ENCODE measurements at places on chromosomes 2 and 18. TPM values are rescaled to one million over a fixed set of nuclear protein-coding genes. Genes with fewer than 3 reads are reported as not detected.

CRYBA2 gene
- not detected for total RNA-seq

DNA sequence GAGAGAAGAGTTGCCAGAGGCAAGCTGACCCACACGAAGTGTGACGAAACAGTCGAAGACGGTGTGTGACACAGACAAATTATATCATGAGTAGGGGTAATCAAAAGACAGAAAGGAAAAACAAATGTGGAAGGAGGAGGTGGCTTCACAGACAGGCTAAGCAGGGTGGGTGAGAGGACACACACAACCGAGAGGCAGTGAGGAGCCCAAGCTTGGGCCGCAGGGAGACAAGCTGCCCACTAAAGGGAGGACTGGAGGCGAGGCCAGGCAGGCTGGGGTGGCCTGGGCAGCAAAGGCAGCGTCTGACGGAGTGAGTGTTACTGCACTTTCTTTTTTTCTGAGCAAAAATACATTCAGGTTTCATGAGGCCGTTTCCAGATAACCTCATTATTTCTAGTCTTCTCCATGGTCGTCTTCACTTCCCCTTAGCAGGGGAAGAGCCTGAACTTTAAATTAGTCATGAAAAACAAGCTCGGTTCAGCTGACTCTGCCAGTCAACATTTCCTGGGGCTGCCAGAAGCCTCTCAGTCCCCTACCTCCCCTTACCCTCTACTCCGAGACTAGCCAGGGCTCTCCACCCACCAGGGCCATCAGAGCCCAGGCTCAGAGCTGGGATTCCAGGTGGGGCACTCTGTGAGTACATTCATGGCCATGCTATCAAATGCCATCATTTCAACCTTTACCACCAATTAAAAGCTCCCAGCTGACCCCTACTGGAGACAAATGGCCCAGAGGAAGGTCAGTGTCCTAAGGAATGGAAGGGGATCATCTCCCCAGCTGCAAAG is 13.8 kb upstream of the ZFP36L2 start:
- no peak for DNase-seq

- DNase-seq: no peak
Measured at GRCh38 chr2:19932928-19933327, 31.1 kb upstream of the TTC32 start.

GRCh38 chr2:206422493-206422892 is 20.8 kb upstream of the ADAM23 start:
- peak; percentile 13 for DNase-seq

GRCh38 chr2:96926791-96927190 is 56.9 kb upstream of the SEMA4C start:
- DNase-seq: no peak

DNA sequence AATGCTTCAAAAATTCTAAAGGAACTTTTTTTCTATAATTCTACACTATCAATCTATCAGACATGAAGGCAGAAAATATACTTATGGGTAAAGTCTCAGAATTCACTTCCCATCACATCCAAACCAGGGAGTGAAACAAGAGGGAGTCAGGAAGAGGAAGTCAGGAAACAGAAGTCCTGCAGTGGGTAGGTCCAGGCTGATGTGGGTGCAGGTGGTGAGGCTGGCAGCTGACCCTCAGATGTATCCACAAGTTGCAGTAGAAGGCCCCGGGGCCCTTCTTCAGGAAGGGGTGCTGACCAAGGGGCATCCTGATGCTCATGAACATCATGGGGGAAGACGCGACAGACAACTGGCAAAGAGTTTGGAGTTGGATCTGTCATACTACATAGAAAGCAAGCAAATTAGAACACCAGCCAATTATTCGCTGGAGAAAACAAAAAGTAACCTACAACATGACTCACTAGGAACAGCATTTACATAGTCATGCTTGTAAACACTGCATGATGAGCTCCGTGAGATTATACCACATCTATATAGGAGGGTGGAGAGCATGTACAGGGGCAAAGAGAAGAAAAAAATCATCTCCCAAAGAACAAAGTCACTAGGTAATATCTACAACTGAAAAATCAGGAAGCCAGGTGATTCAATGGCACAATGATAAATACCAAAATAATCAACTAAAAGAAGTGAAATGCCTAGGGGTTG is 4.2 kb downstream of the UXS1 start:
- peak; percentile 67 for DNase-seq

- DNase-seq: no peak
Measured at GRCh38 chr2:219269362-219270054, 9.7 kb upstream of the DNAJB2 start.

DNA sequence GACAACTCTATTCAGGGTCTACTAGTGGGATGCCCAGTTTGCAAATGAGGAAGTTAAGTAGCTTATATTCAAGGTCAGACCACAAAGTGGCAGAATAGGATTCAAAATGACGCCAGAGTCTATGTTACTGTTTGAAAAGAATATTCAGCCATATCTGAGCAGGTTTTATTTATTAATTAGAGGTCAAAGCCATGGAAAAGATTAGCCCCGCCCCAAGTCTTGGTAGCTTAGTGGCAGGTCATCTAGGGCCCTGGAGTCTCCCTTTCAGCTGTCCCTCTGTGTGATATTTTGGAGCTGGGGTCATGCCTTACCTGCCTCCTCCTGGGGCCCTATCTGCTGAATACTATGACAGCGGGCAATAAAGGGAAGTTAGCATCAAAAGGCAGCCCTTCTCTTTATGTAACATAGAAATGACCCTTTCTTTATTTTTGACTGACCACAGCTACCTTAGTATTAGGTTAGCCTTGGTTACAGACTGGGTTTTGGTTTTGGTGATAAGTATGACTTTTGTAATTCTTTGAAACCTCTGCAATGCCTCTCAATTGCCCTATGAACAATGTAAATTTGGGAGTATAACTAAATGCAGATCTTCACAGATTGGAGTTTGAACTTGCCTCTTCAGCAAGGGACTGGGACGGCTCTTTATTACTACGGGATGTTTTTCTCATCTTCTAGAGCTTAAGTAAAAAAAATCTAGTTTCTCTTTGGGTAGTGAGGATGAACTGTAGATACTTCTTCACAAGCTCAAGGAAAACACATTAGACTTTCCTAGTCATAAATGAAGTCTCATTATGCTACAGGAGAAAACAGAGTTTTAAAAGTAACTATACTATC is 153.0 kb upstream of the ITGA4 start:
- DNase-seq: no peak

- DNase-seq: no peak
Measured at GRCh38 chr2:49755777-49756176, 601.5 kb upstream of the FSHR start.

GRCh38 chr2:120396861-120397811 is 51.2 kb downstream of the INHBB start:
- DNase-seq: peak; percentile 89

DNA sequence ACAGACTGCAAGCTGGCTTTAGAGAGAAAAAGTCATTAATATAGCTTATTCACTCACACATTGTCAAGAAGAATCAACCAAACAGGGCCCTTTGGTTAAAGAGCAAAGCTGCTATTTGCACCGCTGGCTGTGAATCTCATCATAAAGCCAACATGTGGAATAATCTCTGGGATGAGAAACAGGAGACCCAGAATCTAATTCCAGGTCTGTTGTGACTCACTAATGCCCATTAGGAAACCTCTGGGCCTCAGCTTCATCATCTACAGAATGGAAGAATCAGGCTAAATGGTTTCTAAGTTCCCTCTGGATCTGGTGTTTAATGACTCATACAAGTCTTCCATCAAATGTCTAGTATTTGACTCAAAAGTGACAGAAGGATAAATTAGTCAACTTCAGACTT is 591.7 kb upstream of the DDX18 start:
- no peak for DNase-seq

- DNase-seq: no peak
Measured at GRCh38 chr2:220002699-220003098, 375.3 kb downstream of the SLC4A3 start.

GRCh38 chr2:44810892-44811530 is 130.5 kb upstream of the SIX3 start:
- no peak for DNase-seq

DNA sequence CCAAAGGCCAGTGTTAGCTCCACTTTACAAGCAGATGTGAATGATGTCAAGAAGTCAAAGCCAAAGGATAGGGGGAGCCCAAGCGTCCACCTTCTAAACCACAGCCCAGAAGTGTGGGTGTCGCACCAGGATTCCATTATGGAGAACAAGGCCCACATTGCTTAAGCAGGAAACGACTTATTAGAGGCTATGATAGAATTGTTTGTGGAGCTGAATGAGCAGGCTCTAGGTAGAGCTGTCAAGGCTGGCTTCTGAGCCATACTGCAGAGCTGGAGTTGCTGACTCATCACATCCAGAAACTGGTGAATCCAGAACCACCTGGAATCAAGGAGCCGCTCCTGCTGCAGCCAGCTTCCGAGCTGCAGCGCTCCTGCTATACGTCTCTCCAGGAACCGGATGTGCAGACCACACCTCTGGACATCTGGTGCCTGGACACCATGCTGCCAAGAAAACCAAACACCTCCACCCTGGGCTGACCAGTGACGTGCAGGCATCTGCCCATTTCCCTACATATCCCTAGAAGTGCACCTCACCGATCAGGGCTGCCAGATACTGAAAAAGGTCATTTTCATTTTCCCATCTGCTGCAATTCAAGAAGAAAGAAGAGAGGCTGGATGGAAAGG is 6.2 kb upstream of the TWIST2 start:
- no peak for DNase-seq

UGT1A1 gene
- not detected for total RNA-seq

- peak; percentile 92 for DNase-seq
Measured at GRCh38 chr2:152466041-152466440, 131.1 kb downstream of the FMNL2 start.

DNA sequence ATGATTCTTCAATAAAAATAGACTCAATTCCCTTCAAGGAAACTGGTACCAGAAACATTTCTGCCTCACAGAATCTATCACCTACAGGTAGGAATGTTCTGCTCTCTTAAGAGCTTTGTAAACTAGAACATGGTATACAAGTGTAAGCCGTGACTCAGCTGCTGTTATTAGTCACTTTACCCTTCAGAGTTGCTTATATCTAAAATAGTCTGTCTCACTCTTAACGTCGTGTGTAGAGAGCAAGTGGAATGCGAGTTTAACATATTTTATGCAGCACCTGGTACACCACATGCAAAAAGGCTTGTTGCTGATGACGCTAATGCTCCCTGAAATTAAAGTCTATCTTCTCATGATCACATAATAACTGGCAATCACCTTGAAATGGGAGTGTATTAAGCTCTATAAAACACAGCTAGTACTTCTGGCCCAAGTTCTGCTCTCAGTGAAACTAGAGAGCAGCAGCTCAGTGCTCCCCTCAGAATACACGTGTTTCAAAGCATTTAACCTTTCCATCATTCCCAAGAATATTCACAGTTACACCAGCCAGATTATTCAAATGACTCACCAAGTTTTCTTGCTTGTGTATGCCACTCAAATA is 420.0 kb downstream of the ZEB2 start:
- peak; percentile 90 for DNase-seq

GRCh38 chr18:23723121-23723520 is 33.9 kb downstream of the LAMA3 start:
- DNase-seq: no peak

DNA sequence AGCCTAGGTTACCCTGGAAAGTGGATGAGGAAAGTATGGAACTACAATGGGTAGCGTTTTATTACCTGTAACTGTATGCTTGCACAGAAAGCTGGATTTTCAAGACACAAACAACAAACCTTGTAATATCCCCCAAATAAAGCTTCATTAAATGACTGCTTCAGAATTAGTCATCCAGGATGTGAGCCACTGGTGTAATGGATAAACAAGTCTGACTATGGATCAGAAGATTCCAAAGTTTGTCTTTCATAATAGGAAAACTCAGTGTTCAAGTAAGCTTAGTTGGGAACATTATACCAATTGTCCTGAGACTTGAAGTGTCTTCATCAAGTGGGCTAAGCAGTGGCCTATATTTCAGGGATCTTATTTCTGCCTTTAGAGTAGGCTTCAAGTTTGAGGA is 518.8 kb downstream of the LRP1B start:
- DNase-seq: no peak

DNA sequence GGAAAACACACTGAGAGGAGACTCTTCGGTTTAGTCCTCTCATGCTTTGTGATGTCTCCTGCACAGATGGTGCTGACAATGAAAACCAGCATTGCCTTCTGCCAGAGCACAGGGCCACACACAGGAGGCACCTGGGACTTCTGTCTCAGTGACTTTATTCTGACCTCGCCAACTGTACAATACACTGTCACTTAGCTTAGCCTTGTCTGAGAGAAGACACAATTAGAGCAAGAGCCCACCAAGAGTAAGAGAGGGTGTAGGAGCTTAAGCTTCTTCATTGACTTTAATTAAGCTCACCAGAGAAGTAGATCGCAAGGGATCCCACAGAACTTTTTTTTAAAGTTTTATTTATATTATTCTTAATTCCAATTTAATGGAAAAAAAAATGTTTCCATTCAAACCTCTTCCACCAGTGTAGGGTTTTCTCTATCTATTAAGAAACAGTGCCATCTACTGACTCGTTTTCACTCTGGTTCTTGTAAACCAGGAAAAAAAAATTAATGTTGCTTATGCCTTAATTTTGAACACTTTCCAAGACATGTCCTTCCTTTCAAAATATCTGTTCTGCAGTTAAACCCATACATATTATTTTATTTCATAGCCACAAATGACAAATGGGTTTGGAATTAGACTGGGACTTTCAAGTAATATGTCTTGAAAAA is 42.4 kb upstream of the DDX18 start:
- peak; percentile 10 for DNase-seq

DNA sequence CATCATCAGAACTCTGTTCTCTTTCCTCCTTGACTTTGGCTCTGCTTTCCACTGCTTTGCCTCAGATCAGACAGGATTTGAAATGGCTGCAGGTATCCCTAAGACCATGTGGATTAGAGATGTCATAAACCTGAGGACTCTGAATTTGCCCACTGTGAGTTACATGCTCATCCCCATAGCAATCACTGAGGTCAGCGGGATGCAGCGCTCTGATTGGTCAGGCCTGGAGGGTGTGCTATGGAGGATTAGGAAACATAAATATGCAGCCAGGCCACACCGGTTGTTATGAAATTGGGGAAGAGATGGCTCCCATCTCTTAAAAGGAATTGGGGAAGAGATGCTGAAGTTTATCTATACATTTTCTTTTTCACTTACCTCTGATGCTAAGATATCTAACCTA is 73.7 kb upstream of the DNAJC10 start:
- DNase-seq: peak; percentile 52

UGT1A5 gene
- not detected for total RNA-seq

- DNase-seq: peak; percentile 28
Measured at GRCh38 chr2:86671337-86671981, 47.8 kb upstream of the RNF103 start.

CASP10 gene
- 7.9 TPM for total RNA-seq

WNT10A gene
- 0.30 TPM for total RNA-seq

DNA sequence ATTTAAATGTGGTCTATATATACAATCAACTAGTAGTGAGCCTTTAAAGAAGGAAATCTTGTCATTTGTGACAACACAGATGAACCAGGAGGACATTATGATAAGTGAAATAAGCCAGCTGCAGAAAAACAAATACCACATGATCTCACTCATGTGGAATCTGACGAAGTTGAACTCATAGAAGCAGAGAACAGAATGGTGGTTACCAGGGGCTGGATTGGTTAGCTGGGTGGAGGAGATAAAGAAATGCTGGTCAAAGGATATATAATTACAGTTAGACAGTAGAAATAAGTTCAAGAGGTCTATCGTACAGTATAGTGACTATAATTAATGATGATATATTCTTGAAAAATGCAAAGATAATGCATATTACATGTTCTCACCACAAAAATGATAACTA is 267.9 kb downstream of the FBXO15 start:
- DNase-seq: peak; percentile 49
